ENCODE measurements at places on chromosomes 11 and 22.

GRCh38 chr11:1516273-1517067, 29.9 kb upstream of the MOB2 start:
- DNase-seq: no peak

DNA sequence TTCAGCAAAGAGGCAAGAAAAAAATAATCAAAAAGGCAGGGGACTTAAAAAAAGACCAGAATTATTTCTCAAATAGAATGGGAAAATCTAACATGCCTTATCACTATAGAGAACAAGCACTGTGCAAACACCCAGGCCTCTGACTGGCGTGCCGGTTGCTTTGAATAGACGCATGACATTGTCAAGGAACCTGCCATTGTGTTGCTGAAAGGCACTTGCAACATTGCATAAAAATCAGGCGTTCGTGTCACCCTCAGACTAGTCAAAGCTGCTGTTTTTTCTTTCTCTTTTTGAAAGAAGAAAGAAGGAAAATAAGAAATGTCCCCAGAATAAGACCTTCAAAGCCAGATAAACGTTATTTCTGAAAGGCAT, 549.3 kb upstream of the CADM1 start:
- no peak for DNase-seq

GRCh38 chr11:102530558-102530957, at the start of gene MMP7:
TSS of gene MMP7 (minus strand) at chr11:102530747. CDS start at chr11:102530700, 47 bp downstream.
- no peak for DNase-seq

DNA sequence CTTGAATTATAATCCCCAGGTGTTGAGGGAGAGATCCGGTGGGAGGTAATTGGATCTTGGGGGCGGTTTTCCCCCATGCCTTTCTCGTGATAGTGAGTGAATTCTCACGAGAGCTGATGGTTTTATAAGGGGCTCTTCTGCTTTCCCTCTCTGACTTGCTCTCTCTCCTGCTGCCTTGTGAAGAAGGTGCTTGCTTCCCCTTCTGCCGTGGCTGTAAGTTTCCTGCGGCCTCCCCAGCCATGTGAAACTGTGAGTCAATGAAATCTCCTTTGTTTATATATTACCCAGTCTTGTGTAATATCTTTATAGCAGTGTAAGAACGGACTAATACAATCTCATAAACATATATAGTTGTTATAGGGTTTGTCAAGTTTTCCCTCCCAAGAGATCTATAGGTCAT, 32.8 kb downstream of the KCNE3 start:
- no peak for DNase-seq

DNA sequence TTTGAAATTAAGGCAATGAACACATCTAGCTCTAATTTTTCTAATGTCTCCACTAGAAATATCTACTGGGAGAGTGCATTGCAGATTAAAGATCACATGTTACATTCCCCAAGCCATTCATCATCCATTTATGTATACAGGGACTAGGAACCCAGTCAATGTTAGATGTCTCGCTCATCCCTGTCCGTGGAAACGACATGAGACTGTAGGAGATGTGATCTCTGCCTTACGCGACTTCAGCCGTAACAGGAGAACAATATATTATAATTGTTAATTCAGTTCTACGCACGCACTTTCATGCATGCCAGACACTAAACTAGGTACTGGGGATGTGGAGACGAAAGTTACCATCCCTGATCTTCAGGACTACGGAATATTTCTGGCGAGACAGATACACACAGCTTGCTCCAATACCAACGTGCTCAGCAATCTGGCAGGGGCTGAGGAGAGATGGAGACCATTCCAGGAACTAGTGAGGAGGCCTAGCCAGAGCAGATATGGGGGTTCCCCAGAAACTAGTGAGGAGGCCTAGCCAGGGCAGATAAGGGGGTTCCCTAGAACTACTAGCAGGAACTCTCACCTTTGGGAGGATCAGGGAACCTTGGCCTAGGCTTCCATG, 706 bp downstream of the DCPS start:
- DNase-seq: no peak

DNA sequence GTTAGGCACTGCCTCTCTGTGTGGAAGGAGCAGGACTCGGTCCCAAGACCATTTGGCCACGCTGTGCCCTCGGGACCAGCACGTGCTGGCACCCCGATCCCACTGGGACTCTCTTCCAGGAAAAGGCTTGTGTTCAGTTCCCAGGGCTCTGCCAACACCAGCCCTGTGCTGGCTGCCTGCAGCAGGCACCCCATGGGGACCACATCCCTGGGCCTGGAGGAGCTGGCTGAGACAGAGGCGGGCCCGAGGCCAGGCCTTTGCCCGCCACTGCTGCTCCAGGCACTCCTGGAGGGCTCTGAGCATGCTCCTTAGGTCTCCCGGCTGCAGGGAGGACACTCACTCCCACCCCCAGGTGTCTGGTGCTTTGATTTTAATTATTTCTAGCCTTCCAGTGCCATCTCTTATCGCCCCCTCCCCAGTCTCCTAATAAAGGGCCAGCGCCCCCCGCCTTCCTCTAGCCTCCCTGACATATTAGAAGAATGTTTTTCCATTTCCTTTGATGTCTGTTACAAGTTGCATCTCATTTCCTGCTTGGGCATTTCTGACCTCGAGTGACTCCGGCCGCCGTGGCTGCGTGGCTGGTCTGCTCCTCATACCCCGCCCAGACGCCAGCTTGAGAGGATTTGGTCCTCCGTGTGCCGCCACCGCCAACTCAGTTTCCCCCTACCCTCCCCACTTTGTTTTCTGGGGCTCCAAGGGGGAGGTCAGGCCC, 14.4 kb downstream of the CDKN1C start:
- no peak for DNase-seq

GRCh38 chr11:36186340-36187175, 102.7 kb downstream of the COMMD9 start:
- DNase-seq: no peak

GRCh38 chr22:44608597-44609399, 93.2 kb upstream of the PRR5 start:
- DNase-seq: no peak

- no peak for DNase-seq
Observed at GRCh38 chr11:78717041-78717440, 142.4 kb upstream of the NARS2 start.

DNA sequence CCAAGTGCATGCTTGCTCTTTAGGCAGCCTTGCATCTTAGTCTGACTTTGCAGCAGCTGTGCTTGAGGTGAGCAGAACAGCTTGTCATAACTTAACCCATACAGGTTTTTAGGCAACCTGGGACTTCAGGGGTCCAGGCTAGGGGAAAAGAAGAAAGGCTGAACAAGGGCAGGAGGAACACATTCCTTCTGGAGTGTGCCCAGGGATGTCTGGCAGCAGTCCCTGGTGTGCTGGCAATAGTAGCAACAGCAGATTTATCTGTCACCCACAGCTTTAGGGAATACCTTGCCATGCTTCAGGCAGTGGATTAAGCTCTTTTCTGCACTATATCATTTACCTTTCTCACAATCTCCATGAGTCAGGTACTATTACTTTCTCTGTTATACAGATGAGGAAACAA, 513.0 kb downstream of the RAB38 start:
- DNase-seq: no peak

GRCh38 chr11:26149585-26149984, 182.3 kb upstream of the ANO3 start:
- no peak for DNase-seq

DNA sequence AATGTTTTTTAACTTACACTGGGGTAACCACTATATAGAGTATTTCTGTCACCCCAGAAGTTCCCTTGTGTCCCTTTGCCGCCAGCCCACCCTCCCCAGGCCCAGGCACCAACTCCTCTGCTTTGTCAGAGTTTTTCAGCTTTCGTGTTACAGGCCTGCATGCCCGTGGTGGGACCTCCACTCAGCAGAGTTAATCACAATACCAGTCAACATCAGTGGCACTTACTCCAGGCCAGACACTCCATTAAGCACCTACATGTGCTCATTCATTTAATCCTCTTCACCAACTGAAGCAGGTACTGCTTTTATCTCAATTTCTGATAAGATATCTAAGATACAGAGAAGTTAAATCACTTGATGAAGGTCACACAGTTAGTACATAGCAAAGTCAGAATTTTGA, 63.3 kb downstream of the LIF start:
- no peak for DNase-seq

DNA sequence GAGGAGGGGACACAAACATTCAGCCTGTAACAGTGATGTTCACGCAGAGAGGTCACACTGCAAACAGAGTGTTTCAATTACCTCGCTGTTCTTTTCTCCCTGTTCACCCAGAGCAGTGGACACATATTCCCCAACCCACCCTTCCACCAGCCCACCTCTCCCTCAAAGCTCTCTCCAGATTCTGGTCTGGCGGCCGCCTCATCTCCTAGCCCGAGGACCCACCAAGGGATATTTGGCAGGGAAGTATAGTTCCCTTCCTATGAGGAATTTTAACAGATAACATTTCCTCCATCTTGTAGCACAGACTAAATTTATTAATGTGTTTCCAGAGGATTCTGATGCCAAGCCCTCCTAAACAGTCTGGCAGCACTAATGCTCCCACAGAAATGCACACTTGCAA, 111.0 kb upstream of the LMO1 start:
- no peak for DNase-seq

GRCh38 chr11:62721994-62722393, 5.3 kb downstream of the HNRNPUL2 start:
- no peak for DNase-seq

- no peak for DNase-seq
Observed at GRCh38 chr22:38041760-38042487, 15.3 kb upstream of the PICK1 start.

GRCh38 chr11:59078435-59078834, 7.7 kb upstream of the GLYATL1B start:
- DNase-seq: no peak

DNA sequence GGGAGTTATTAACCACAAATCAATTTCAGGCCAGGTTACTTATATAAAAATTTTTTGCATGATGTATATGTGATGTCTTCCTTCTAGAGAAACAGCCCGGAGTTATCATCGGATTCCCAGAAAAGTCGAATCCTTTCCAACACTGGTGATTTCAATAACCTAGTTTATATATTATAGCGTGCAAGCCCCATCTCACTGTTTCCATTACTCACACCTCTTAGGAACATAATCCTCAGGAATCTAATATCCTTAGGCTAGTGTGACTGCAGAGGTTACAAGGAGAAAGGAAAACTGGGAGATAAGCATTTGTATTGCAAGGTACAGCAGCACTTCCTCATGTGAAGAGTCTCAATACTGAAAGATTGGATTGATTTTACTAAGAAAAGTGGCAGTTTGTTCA, 20.3 kb downstream of the ARHGAP20 start:
- DNase-seq: no peak

- DNase-seq: no peak
Observed at GRCh38 chr11:46118702-46119351, 2.4 kb downstream of the PHF21A start.

- DNase-seq: peak; percentile 99
Observed at GRCh38 chr11:45846974-45847910, at the start of gene CRY2. TSS of gene CRY2 (plus strand) at chr11:45847475. CDS start at chr11:45847491, 16 bp downstream.

- DNase-seq: no peak
Observed at GRCh38 chr11:83643115-83643514, 356.9 kb upstream of the CCDC90B start.

DNA sequence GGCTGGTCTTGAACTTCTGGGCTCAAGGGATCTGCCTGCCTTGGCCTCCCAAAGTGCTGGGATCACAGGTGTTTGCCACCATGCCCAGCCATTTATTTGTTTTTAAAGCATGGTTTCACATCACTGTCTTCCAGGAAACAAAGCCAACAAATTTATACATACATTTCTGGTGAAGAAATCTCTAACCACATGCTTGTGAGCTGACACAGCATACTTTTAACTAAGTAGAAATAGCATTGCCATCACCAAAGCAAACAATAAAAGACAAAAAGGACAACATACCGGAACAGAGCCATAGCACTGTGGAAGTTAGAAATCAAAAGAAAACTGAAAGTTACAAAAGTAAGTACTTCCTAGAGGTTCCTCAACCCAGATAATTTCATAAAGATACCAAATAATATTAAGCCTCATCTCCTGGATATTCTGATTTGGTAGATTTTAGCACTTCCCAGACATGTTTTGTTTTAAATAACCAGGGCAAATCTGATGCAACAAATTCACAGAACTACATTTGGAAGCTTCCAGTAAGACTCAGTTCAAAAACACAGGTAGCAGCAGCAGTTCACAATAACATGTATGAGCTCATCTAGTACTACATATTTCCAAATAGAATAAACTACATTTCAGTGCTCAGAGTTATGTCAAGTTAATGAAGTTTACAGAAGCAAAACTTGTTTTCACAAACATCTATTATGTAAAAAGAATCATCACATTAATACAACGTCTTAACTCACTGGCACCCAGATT, 70.6 kb downstream of the RRAS2 start:
- DNase-seq: no peak

- DNase-seq: peak; percentile 35
Observed at GRCh38 chr11:34234086-34234740, 123.6 kb downstream of the ABTB2 start.

DNA sequence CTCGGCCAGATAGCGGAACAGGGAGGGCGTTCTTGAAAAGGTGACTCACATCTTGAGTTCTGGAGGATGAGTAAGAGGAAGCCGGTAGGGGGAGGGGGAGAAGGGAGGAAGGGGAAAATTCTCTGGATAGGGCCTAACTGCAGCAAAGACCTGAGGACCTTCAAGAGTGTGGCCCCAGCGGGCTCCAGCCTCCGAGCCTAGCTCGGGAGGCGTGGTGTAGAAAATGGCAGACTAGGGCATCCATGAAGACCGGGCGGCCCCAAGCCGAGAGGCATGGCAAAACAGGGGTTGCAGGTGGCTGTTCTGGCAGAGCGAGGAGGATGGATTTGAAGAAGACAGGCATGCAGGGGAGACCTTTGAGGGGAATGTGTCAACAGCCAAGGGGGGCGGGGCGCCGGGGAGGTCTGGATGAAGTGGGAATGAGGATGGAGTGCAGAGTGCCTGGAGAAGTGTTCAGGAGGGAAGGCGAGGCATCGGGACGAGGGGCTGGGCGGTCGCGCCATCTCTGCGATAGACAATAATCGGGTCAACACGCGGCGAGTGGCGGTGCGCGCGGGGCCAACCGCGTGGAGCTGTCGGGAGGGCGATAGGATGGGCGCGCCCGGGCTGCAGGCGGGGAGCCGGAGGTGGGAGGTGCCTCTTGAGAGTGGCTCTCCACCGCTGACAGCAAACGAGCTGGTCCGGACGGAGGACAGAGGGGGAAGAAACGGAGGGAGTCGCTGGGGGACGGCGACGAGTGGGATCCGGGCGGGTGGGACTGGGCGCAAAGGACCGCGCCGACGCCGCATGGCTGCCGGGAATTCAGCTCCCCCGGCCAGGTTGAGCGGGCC, 40.0 kb upstream of the CREB3L1 start:
- peak; percentile 26 for DNase-seq

- DNase-seq: no peak
Observed at GRCh38 chr22:35477911-35478582, 62.6 kb upstream of the RASD2 start.
